ENCODE measurements at places on chromosomes 6 and 20.
A peak's percentile ranks its signal among the peaks of the same experiment; 100 is the strongest.

DNA sequence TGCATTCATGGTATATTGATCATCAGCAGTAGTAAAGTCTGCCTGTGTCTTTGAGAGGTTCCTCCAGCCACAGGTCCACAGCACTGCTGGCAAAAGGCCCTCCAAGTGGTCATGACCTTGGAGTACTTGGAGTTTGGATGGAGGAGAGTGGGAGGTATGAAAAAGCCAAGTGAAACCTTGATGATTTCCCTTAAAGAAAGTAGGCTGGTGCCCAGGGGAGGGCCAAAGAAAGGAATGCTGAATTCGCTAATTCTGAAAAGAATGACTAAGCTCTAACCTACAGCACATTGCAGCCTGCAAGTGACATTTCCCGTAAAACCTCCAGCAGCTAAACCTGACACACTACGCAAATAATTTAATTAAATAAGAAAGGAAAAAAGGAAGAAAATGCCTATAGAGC is 223.4 kb upstream of the TAB2 start:
- no peak for DNase-seq

- DNase-seq = peak; percentile 53
Measured at GRCh38 chr20:62875419-62876361, 14.1 kb upstream of the TCFL5 start.

DNA sequence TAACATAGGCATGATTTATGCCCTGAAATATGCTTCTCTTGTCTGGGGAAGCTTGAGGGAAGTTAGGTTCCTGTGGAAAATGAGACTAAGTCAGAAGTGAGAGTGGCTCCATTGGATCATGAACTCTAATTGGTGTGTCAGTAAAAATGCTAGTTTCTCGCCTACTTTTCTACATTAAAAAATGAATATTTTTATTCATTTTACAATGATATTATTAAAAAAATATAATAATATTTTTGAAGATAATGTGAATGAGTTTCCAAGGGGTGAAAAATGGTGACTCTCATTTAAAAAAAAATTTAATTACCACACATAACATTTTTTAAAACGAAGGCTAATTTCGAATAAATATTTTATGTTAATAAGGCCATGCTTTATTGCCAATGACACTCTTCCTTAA is 84.2 kb downstream of the HIVEP1 start:
- no peak for DNase-seq

- no peak for DNase-seq
Measured at GRCh38 chr6:32196682-32197616, 4.5 kb upstream of the GPSM3 start.

- no peak for DNase-seq
Measured at GRCh38 chr6:90805619-90806155, 218.8 kb upstream of the MAP3K7 start.

GRCh38 chr20:25534845-25535244 is 50.5 kb downstream of the NINL start:
- DNase-seq = no peak

GRCh38 chr6:10720265-10720959 is 2.5 kb upstream of the TMEM14C start:
- no peak for DNase-seq

DNA sequence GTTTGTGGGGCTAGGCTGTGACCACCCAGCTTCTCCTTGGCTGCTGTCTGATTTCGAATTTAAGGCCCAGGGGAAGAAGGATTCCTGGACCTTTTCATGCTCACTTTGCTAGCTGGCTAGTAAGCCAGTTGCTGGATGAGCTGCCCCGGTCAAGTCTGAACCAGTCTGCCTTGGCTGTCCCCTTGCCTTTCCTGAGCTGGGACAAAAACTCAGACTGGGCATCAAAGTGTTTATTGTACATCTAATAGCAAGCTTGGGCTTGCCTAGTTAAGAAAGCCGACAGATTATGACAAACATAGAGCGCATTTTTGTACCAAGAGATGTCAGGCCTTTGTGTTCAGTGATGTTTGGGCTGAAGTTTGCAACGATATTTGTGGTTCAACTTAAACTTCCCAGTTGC is 750 bp upstream of the PAK5 start:
- DNase-seq = no peak

- DNase-seq = no peak
Measured at GRCh38 chr6:164106345-164106769, 691.8 kb downstream of the QKI start.
